Bone marrow (tissue), 2 donors: ENCODE measurements at places on chromosomes 2 and 18.

DNA sequence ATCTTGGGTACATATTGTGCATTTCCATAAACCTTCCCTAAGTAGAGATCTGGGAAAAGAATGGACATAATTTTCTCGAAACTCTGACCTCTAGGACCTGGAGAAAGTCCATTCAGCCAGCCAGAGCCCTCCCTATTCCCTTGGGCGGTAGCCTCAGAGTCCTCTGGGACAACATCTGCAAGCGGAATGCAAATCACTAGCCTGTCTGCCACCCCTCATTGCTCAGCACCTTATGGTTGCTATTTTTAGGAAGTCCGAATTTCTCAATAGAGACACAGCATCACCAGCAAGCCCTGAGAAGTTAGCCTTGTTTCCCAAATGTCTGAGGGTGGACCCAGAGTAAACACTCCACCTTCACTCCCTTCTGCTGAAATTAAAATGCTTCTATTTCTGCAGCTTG lies 17.6 kb upstream of the CD28 start:
- no peak for DNase-seq

DNA sequence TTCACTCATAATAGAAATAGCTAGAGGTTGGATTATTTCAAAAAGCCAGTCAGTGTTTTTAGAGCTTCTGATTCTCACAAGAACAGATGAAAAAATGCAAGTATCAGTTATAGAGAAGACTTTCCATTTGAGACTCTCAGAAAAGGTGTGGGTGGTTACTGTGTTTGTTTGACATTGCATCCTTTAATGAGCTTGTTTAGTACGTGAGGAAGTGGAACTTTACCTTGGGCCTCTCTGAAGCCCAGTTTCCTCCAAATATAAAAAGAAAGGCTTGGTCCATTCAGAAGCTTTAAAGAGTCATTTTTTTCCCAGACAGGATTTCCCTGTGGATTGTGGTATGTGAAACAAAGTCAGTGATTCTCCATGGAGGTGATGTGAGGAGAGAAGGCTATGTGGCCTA lies 89.9 kb upstream of the RANBP2 start:
- no peak for DNase-seq

DNA sequence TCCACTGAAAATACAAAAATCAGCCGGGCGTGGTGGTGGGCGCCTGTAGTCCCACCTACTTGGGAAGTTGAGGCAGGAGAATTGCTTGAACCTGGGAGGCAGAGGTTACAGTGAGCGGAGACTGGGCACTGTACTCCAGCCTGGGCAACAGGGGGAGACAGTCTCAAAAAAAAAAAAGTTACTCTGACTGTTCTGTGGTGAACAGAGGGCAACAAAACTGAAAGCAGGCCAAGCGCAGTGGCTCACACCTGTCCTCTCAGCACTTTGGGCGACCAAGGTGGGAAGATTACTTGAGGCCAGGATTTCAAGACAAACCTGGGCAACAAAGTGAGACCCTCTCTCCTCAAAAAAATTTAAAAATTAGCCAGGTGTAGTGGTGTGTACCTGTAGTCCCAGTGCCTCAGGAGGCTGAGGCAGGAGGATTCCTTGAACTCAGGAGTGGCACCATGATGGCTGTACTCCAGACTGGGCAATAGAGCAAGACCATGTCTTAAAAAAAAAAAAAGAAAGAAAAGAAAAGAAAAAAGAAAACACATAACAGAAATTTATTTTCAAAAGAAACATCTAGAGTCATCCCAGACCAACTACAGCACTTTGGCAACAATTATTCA lies 13.6 kb upstream of the RTN4 start:
- DNase-seq = no peak

DNA sequence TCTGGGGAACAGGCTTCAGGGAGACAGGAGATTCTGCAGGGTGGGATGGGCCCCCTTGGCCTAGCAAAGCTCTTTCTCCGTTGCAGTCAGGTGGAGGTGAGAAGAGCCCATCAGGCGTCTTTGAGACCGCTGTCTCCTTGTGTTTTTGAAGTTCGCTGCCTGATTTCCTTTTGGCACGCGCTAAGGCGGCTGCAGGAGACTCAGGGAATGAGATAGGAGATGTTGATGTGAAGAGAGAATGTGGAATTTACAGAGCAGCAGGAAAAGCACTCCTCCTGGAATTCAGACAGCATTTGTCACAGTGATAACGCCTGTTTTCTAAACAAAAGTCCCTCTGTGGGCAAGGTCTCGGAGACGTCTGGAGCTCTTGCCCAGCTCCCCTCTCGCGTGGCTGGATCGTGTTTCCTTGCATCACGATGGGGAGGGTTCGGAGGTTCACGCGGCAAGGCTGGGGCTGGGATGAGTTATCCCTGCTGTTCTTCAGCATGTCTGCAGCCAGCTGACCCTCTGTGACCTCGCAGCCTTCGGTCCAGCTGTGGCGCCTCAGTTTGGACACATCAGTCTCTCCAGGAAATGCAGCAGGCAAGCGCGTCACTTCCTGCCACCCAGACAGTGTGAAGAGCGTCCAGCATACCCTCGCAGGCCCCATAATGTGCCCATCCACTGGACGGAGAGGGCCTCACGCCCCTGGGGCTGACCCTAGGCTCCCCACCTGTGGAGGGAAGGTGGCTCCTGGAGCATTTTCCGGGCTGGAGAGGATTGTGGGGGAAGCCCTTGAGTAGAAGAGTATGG lies 30.2 kb downstream of the GLI2 start:
- no peak for DNase-seq

DNA sequence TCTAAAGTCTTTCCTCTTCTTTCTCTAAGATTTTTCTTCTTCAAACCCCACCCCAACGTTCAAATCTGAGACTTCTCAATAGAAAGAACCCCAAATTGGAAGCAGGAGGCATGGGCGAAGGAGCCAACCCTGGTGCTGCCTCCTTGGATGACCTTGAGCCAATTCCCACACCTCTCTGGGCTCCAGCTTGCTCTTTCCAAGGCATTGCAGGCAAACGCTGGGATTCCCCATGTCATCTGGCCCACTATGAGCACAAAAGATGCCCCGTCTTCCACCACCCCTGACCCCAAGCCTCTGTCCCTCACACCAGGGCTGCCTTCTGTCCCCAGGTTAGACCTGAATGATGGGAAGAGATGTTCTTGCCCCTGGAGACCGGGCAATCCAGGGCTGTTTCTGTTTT lies 57.0 kb downstream of the TTC32 start:
- DNase-seq = no peak

- DNase-seq = no peak
Measured at GRCh38 chr18:7532942-7533341, 34.2 kb upstream of the PTPRM start.

DNA sequence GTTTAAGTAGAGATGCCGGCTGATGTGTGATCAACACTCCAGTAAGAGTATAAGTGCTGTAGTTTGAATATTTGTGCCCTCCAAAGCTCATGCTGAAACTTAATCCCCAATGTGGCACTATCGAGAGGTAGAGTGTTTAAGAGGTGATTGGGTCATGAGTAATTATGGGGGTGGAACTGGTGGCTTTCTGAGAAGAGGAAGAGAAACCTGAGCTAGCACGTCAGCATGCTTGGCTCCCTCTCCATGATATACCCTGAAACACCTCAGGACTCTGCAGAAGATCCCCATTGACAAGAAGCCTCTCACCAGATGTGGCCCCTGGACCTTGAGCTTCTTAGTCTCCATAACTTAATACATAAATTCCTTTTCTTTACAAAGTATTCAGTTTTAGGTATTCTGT lies 584.8 kb downstream of the TSN start:
- no peak for DNase-seq

- DNase-seq = no peak
Measured at GRCh38 chr2:144111437-144111836, 408.5 kb downstream of the ZEB2 start.

DNA sequence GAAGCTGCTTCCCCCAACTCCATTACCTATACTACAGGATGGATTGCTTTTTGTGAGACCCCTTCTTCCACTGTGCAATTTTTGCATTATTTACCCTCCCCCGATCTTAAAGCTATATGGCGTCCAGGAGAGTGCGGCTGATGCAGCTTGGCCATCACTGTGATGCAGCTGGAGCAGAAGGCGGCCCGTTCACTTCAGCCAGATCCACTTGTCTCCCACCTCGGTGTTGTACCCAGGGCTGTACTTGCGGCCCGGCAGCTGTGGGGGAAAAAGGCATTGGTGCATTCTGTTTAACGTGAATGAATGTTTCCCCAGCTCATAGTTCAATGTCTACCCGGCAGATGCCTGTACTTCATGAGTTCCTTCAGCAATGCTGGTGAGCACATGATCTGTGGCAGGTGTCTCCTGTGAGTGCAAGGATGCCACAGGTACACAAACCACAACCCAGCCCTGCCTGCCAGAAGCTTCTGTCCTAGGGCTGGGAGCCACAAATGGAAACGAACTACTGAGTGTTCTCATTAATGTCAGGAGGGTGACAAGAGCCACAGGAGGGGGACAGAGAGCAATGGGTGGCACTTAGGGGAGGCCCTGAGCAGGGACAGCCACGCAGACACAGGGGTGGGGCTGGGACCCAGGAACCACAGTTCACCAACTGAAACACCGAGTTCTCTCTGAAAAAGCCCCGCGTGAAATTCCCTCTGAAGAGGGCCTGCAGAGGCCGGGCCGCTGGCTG lies 64.0 kb downstream of the NDUFA10 start:
- no peak for DNase-seq
